ENCODE measurements at places on chromosomes 6 and 20.

- DNase-seq = no peak
These were observed 434.5 kb upstream of the MANEA start for GRCh38 chr6:95142661-95143335.

- no peak for DNase-seq
These were observed 47.6 kb upstream of the ADGRF4 start for GRCh38 chr6:47650553-47651432.

DNA sequence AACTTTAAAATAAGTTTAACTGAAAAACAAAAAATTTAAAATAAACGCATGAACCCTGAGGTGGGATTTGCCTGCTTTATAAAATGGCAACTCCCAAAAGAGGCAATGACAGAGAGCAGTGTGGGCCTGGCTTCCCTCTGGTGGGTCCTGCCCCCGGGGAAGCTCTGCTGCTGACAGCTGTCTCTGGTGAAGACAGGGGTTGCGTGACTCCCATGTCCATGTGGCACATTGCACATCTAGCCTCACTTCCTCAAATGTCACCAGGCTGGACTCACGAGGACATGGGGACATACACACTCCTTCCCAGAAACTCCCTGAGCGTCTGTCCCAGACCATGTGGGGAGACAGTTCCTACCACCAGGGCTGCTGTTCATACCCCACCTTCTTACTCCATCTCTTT, 66.2 kb downstream of the ABHD12 start:
- no peak for DNase-seq

- DNase-seq = no peak
These were observed 39.9 kb downstream of the PYGB start for GRCh38 chr20:25287631-25288290.

DNA sequence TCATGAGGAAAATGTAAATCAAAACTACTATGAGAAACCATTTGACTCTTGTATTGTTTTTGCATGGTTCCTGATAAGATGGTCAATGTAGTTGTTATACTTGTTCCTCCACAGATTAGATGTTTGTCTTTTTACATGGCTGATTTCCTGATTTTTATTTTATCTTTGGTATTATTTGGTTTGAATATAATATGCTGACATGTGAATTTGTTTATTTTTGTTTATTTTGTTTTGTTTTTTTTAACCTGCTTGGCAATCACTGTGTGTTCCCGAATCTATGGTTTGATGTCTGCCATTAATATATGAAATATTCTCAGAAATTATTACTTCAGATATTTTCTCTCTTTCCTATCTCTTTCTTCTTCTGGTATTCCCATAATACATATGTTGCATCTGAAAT, 899.5 kb upstream of the ADGRB3 start:
- DNase-seq = no peak

Data from CD4-positive, alpha-beta T cell (primary cell).